ENCODE measurements at places on chromosomes 7 and 10.

DNA sequence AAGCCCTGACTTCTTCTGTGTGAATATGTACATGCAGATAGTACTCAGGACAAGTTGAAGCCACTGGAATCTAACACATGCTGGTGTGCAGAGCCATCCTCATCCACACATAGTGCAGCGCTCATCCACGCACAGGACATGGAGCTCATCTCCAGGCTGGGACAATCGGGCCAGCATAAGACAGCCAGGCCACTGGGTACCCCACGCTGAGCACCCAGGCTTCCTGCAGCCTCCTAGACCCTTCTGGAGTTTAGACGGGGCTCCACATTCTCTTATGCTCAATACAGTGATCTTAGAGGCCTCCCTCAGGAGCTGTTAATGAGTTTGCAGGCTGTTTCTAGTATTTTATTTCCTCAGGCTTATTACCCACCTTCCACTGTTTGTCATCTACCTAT is 238.9 kb downstream of the TNS3 start:
- DNase-seq, result no peak

DNA sequence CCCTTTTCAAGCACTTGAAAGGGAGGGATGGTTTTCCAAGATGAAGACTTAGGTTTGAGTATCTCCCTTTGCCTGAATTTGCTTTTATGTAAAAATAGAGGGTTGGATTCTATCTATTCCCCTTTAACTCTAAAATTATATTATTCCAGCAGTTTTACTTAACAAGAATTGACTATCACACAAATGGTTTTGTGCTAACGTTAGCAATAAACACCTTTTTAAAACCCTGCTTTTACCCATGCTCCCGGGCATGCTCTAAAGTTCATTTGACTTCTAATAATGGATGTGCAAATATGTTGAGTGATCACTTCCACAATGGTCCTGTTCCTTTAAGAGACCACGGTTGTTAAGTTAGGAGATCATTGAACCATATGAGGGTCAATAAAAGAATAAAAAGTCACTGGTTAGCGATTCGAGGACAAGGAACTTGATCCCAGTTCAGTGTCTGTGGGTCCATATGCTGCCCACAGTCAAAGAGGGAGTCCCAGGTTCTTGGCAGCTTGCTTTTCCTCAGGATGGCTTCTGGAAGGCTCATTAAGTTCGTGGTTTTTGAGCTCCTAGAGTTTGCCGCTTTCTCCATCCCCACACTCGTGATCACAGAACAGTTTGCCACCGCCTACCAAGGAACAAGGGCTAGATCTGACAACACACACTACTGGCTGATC is at the start of gene TMEM236:
Gene TMEM236 (plus strand): TSS at position 421 of the 665 bp plus-strand sequence. CDS start 95 bp downstream, at position 516.
- no peak for DNase-seq

GRCh38 chr7:157763279-157764000 is 426.6 kb downstream of the DNAJB6 start:
- no peak for DNase-seq

GRCh38 chr7:129804111-129804889 is 148.5 kb downstream of the UBE2H start:
- DNase-seq, result no peak

DNA sequence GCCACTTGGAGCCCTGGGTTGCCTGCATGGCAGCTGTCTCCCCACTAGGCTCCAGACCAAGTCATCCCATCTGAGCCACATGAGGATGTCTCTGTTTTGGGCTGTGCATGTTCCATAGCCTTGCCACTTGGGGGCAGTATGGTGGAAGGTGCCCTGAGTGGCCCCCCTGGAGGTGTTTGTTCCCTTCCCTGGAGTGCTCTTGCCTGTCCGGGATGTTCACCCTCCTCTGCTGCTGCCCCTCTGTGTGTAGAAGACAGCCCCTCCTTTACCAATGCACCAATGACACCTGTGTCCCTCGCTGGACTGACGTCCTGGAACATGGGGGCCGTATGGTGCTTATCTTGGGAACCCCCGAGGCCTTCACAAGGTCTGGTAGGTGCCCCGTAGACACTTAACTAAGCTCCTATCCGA is 100.2 kb downstream of the ACTR3B start:
- DNase-seq, result no peak

DNA sequence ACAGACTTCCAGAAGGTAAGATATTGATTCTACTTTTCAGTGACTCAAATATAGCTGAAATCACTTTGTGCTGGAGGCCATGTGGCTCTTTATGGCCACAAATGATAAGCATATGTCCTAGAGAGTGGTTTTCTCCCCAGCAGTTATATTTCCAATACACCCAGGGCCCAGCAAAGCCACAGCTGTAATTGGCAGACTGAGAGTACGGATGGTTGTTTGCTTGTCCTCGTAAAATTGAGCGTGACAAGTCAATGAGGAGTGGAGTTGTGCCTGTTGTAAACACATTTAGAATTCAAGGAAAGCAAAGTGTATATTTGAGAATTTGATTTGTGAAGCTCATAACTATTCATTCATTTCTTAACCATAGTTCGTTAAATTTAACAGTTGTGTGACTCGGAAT is 201.8 kb downstream of the LHFPL3 start:
- no peak for DNase-seq

DNA sequence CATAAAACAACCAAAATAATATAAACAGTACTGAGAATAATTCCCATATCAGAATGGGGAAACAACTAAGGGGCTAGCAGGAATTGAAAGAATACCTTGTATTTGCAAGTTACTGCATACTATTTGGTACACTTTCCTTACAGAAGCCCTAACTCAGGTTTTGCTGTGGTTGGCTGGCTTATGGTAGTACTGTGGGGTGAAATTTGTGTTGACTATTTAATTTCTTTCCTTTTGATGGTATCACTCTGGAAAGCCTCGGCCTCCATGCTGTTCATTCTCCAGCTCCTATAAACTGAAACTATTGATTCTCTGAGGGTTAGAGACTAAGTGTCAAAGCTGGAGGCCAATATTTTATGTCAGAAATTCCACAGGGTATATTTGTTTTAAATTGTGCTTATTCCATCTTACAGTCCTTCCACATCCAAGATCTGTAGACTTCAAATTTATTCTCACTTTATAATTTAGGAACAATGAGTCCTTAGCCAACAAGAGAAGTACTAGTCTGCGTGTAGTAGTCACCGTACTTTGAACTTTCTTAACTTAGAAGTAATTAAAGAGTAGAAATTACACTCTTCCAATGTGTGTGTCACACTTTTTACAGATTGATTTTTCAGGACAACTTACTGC is 13.4 kb downstream of the SKIDA1 start:
- no peak for DNase-seq

GRCh38 chr10:76274933-76275332 is 843.5 kb downstream of the LRMDA start:
- no peak for DNase-seq

GRCh38 chr7:155258226-155258560 is 39.5 kb upstream of the INSIG1 start:
- no peak for DNase-seq

- peak; percentile 58 for DNase-seq
Observed at GRCh38 chr7:142391191-142391992, 133.5 kb upstream of the PRSS58 start.

DNA sequence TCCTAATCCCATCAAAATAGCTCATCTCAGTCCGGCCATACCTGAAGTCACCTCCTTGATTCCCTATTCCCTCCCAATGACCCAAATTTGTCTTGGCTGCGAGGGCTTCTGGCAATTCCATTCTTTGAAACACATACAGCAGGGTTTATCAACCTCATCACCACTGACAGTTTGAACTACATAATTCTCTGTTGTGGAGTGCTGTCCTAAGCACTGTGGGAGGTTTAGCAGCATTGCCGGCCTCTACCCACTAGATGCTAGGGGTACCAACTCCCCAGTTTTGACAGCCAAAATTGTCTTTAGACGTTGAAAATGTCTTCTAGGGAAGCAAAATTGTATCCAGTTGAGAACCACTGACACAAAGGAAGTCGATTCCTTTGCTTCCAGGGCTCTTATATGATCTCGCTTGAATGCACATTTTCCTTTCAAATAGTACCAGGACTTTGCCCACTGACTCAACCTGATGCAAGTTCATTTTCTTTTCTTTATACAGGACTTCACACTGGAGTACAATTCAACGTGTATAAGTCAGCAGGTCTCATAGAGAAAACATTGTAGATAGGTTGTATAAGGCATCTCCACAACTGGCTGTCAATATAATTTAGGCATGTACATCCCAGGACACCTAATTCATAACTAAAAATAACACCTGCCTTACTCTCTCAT is 133.3 kb downstream of the STRA8 start:
- DNase-seq, result no peak

- DNase-seq, result no peak
Observed at GRCh38 chr10:22583683-22584082, 130.7 kb downstream of the PIP4K2A start.

DNA sequence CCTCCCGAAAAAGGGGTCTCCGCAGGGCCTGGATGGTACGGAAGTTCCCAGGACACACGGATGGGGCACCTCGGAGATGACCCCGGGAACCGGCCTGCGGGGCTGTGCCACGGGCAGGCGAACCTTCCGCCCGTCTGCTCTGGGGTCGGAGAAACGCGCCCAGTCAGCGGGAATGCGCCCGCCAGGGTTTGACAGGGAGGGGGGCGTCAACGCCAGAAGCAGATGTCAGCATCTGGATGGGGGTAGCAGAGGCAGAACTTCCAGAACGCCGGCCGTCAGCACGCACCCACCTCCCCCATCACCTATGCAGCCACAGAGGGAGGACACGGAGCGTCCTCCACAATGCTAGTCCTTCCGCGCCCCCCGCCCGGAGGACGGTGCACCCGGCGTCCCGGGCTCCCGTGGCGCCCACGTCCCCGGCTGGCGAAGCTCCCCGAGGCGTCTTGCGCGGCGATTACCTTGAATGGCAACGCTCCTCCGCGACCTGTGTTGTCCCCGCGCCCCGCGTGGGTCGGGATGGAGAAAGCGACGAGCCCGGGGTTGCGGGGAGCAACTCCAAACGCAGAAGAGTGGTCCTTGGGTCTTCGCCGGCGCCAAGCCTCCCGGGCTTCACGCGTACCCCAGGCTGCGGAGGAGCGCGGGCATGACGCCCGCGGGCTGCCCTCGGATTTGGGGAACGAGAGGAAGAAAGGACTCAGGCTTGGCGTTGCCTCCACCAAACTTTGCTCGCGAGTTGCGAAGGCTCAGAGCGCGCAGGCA is 561 bp downstream of the FGFR2 start:
- no peak for DNase-seq

- no peak for DNase-seq
Observed at GRCh38 chr7:88165697-88166096, 54.1 kb downstream of the SRI start.

- no peak for DNase-seq
Observed at GRCh38 chr10:61390851-61391250, 62.3 kb downstream of the TMEM26 start.

GRCh38 chr10:128070161-128070560 is 56.1 kb downstream of the MKI67 start:
- no peak for DNase-seq

- no peak for DNase-seq
Observed at GRCh38 chr10:93667795-93668194, 34.6 kb downstream of the FRA10AC1 start.

- no peak for DNase-seq
Observed at GRCh38 chr7:28999895-29000716, 42.0 kb upstream of the TRIL start.

DNA sequence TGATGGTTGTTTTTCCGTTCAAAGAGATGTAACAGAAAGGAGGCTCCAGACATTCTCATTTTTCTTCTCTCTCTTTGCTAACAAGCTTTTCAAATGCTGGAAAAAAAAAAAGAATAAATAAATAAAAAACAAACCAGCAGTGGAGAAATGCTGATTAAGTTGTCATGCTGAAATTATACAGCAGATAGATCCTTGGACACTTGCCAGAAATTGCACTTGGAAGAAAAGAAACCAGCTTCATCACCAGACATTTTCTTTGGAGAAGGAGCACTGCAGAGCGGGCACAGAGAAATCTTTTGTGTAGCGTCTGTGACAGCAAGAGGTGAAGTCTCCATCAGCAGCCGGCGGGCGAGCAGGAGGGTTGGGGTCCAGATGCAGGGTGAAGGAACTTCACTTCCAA is 55.8 kb downstream of the CLRN3 start:
- no peak for DNase-seq

- no peak for DNase-seq
Observed at GRCh38 chr10:90314718-90315117, 543.1 kb downstream of the HTR7 start.

GRCh38 chr10:113708640-113709039 is 28.9 kb downstream of the CASP7 start:
- no peak for DNase-seq

DNA sequence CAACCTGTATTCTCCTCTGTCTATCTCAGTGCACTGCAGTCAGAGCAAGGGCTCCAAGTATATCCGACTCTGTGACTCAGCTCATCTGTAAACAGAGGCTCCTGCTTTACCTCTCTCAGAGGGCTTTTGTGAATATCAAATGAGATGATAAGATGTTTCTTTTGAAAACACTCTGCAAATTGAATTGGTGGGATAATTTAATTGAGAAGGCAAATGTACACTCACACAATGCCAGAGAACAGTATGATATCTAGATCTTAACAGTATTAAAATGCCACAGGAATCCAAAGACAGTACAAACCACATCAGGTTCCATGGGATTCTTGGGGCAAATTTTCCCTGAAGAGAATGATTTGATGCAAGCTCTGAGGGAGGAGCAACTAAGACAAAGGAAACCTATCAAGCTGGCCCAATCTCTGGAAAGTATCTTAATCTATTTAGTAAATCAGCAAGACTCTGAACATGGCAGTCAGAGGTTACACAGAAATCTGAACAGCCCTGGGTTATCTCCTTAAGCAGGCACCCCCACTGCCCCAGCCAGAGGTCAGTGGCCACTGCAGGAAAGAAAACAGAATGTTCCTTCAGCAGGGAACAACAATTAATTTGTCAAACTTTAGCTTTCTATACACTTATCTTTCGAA is 45.9 kb downstream of the DOCK4 start:
- no peak for DNase-seq

GRCh38 chr10:94042001-94042833 is 48.5 kb downstream of the PLCE1 start:
- DNase-seq, result no peak

DNA sequence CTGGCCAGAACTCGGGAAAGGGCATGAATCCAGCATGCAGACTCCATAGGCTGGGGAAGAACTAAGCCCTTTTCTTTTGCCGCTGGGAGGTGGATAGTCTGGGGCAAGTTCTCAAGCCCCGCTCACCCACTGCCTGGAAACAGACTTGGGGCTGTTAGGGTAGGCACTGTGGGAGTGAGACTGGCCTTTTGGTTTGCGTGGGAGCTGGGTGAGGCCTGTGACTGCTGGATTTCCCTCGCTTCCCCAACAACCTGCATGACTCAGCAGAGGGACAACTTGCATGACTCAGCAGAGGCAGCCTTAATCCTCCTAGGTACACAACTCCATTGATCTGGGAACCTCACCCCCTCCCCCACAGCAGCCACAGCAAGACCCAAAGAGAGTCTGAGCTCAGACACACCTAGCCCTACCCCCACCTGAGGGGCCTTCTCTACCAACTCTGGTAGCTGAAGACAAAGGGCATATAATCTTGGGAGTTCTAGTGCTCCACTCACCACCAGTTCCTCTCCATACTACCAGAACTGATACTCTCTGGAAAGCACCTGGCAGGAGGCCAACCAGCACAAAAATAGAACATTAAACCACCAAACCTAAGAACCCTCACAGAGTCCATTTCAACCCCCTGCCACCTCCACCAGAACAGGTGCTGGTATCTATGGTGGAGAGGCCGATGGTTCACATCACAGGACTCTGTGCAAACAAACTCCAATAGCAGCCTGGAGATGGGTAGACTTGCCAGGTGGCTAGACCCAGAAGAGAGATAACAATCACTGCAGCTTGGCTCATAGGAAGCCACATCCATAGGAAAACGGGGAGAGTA is 81.4 kb upstream of the LAMB4 start:
- no peak for DNase-seq

Data from CD4-positive, alpha-beta T cell treated with Interleukin-17A for 4 hours (primary cell).